Ascending aorta (tissue), 2 donors: ENCODE measurements at places on chromosomes 4 and X.

- no peaks in the 10 kb centered on the region for H3K4me1 ChIP-seq
- no peak overlapping the region for H3K4me3 ChIP-seq
- H3K27ac ChIP-seq, result no peak overlapping the region
- no peak for DNase-seq
- no peaks in the 10 kb centered on the region for H3K36me3 ChIP-seq
- H3K27me3 ChIP-seq, result no peaks in the 10 kb centered on the region
These were observed 20.1 kb upstream of the TET2 start for GRCh38 chr4:105126311-105127169.

- no peaks in the 10 kb centered on the region for H3K4me1 ChIP-seq
- no peak overlapping the region for H3K4me3 ChIP-seq
- DNase-seq, result no peak
- no peaks in the 10 kb centered on the region for H3K27me3 ChIP-seq
- H3K27ac ChIP-seq, result no peak overlapping the region
These were observed 323.2 kb downstream of the DHRSX start for GRCh38 chrX:2177541-2177940.

DNA sequence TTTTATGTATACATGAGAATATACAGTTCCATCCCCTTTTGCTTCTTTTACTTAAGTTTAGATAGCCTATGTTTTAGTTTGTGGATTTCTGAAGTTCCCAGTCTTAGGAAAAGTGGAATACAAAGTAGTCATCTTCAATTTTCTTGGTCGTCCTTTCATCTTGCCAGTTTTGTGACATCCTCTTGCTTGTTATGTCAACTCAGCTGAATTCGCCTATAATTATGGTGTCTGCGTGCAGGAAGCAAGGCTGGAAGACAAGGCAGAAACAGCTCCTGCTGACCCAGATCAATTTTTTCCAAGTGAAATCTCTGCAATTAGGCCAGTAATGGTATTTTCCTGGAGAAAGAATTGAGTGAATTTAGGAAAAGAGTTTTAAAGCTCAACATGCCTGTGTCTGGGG, 28.1 kb upstream of the NYX start:
- H3K27me3 ChIP-seq, result no peaks in the 10 kb centered on the region
- H3K4me3 ChIP-seq, result no peak overlapping the region
- H3K27ac ChIP-seq, result no peak overlapping the region
- H3K4me1 ChIP-seq, result no peaks in the 10 kb centered on the region

DNA sequence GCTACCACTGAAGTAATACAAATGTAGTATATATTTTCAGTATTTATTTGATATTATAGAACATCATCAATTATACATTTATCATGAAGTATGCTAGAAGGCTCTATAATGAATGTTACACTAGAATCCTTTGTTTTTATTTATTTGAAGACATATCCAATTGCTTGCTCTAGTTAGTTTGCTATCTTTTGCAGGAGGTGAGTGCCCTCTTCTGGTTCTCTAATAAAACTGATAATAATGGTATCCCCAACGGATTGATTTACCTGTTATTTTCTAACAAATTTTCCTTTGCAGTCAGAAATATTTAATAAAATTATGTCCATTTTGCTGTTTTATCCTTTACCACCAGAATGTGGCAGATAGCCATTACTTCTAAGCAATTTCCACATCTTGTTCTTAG, 274.3 kb upstream of the TACR3 start:
- H3K27ac ChIP-seq, result no peak overlapping the region
- no peak overlapping the region for H3K4me3 ChIP-seq
- no peaks in the 10 kb centered on the region for H3K36me3 ChIP-seq
- no peaks in the 10 kb centered on the region for H3K27me3 ChIP-seq
- no peak for DNase-seq

DNA sequence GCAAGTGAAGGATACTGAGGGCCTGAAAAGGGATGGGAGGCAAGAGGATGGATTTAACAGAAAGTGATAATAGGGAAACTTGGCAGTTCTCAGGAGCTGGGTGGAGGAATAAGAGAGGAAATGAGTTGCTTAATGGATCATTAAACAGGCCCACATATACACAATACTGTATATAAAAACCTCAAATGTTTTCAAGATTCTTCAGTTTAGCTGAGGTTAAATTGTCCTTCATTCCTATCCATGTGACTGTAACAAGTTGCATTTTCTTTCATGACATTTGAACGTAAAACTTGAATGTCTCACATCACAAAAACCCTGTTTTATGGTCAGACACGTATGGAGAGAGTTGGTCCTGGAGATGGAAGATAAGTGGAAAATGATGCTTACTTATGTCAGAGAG, 76.5 kb upstream of the PLAC8 start:
- no peak overlapping the region for H3K27ac ChIP-seq
- H3K4me3 ChIP-seq, result no peak overlapping the region
- no peaks in the 10 kb centered on the region for H3K36me3 ChIP-seq
- H3K27me3 ChIP-seq, result no peaks in the 10 kb centered on the region
- no peaks in the 10 kb centered on the region for H3K4me1 ChIP-seq

- no peaks in the 10 kb centered on the region for H3K36me3 ChIP-seq
- H3K27ac ChIP-seq, result no peak overlapping the region
- no peaks in the 10 kb centered on the region for H3K4me1 ChIP-seq
- no peak for DNase-seq
- no peak overlapping the region for H3K4me3 ChIP-seq
These were observed 38.9 kb upstream of the MAMLD1 start for GRCh38 chrX:150324035-150324728.

DNA sequence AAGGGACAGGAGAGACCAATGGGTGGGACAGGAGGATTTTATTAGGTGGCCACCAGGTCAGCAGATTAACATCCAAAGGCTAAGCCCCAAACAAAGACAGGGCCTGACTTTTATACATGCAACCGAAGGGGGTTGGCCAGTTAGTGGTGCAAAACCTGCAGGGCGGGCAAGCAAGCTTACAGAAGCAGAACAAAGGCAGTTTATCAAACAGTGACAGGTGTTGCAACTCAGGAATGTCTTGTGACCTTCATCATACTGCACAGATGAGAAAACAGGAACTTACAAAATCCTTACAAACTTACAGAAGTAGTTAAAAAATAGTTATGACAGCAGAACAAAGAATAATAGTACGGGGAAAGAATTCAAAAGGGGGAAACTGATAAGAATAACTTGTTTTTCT, 708.1 kb downstream of the GLUD2 start:
- DNase-seq, result no peak
- no peaks in the 10 kb centered on the region for H3K27me3 ChIP-seq
- H3K27ac ChIP-seq, result no peak overlapping the region
- no peaks in the 10 kb centered on the region for H3K36me3 ChIP-seq
- no peaks in the 10 kb centered on the region for H3K4me1 ChIP-seq

GRCh38 chrX:113929004-113929403, 654.9 kb upstream of the HTR2C start:
- DNase-seq, result no peak
- no peaks in the 10 kb centered on the region for H3K27me3 ChIP-seq
- no peaks in the 10 kb centered on the region for H3K4me1 ChIP-seq
- H3K4me3 ChIP-seq, result no peak overlapping the region
- no peak overlapping the region for H3K27ac ChIP-seq

DNA sequence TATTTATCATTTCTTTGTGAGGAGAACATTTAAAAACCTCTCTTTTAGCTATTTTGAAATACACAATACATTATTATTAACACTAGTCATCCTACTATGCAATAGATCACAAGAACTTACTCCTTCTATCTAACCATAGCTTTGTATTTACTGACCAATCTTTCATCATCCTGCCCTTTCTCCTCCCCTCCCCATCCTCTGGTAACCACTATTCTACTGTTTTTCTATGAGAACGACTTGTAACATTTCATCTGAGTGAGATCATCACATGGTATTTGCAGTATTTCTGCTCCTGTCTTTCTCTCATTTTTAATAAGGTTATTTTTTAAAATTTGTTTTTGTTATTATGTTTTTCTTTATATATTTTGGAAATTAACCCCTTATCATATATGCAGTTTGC, 331.8 kb downstream of the TEX13C start:
- H3K36me3 ChIP-seq, result no peaks in the 10 kb centered on the region
- no peak overlapping the region for H3K27ac ChIP-seq
- no peak overlapping the region for H3K4me3 ChIP-seq
- no peaks in the 10 kb centered on the region for H3K27me3 ChIP-seq
- H3K4me1 ChIP-seq, result no peaks in the 10 kb centered on the region

GRCh38 chr4:100016191-100016590, 66.1 kb upstream of the H2AZ1 start:
- no peak overlapping the region for H3K4me3 ChIP-seq
- H3K4me1 ChIP-seq, result no peaks in the 10 kb centered on the region
- H3K27ac ChIP-seq, result no peak overlapping the region
- H3K27me3 ChIP-seq, result no peaks in the 10 kb centered on the region
- no peak for DNase-seq

GRCh38 chr4:165982934-165983333, 109.9 kb downstream of the TLL1 start:
- no peaks in the 10 kb centered on the region for H3K27me3 ChIP-seq
- H3K4me3 ChIP-seq, result no peak overlapping the region
- H3K36me3 ChIP-seq, result no peaks in the 10 kb centered on the region
- H3K27ac ChIP-seq, result no peak overlapping the region

DNA sequence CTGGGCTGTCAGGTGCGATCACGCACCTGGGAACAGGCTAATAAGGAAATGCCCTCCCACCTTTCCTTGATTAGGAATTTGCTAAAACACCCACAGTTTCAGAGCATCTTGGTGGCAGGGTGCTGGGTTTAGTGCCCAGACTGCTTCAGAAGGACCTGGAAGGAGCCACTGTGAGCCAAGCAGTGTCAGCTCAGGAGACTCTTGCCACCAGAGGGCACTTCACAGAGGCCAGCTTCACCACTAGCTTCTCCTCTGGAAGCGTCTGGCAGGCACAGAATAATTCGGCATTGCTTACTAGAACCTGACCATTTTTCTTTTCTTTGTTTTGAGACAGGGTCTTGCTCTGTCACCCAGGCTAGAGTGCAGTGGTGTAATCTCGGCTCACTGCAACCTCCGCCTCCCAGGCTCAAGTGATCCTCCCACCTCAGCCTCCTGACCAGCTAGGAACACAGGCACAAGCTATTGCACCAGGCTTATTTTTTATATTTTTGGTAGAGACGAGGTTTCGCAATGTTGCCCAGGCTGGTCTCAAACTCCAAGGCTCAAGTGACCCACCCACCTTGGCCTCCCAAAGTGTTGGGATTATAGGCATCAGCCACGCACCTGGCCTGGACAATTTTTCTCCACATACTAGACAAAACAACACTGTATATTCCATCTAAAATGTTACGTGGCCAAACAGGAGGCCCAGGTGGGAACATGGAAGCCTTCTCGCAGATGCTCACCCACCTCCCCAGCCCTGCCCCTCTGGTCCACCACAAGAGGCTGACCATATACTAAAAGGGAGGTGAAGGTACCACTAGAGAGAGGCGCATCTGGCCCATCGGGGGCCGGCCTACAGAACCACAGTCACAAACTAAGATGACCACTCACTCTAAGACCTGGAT, 14.1 kb downstream of the NOP14 start:
- H3K27me3 ChIP-seq, result no peaks in the 10 kb centered on the region
- no peaks in the 10 kb centered on the region for H3K4me1 ChIP-seq
- H3K36me3 ChIP-seq, result peaks cover 84% of the 10 kb centered on the region
- DNase-seq, result no peak
- H3K27ac ChIP-seq, result no peak overlapping the region

DNA sequence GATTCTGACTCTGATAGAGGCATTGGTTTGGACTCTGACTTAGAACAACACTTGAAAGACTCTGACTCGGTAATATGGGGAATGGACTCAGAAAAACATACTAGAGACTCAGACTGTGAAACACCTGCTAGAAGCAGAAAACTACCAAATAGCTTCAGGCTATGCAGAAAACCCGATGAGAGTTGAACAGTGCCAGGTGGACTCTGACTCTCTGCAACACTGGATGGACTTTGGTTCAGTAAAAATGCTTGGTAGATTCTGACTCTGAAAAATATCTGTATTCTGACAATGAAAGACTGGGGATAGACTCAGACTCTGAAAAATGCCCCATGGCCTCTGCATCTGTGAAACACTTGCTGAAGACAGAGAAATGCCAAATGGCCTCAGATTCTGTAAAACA, 215.1 kb upstream of the HDX start:
- H3K36me3 ChIP-seq, result no peaks in the 10 kb centered on the region
- DNase-seq, result no peak

DNA sequence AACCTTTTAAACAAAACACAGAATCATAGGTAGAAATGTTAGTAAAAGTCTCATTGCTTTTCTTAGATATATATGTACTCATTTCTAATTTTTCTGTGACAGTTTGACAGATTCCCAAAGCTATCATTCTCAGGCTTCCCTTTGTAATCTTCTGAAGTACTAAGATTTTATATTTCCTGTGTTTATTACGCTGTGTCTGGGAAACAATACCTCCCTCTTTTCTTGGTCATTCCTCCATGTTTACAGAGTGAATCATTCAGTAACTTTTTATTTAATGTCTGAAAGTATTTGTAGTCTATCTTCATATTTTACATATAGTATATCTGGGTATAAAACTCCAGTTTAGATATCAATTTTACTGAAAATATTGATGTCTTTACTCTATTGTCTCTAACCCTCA, 1826.3 kb upstream of the IGFBP7 start:
- H3K36me3 ChIP-seq, result no peaks in the 10 kb centered on the region
- no peak overlapping the region for H3K27ac ChIP-seq
- H3K4me1 ChIP-seq, result no peaks in the 10 kb centered on the region

GRCh38 chr4:144715230-144715629, 69.3 kb downstream of the HHIP start:
- no peaks in the 10 kb centered on the region for H3K4me1 ChIP-seq
- H3K4me3 ChIP-seq, result no peak overlapping the region
- H3K36me3 ChIP-seq, result no peaks in the 10 kb centered on the region
- no peaks in the 10 kb centered on the region for H3K27me3 ChIP-seq
- no peak for DNase-seq

- H3K36me3 ChIP-seq, result no peaks in the 10 kb centered on the region
- no peaks in the 10 kb centered on the region for H3K27me3 ChIP-seq
- no peaks in the 10 kb centered on the region for H3K4me1 ChIP-seq
- no peak for DNase-seq
- no peak overlapping the region for H3K27ac ChIP-seq
These were observed 7.5 kb downstream of the TSC22D3 start for GRCh38 chrX:107768051-107768450.

DNA sequence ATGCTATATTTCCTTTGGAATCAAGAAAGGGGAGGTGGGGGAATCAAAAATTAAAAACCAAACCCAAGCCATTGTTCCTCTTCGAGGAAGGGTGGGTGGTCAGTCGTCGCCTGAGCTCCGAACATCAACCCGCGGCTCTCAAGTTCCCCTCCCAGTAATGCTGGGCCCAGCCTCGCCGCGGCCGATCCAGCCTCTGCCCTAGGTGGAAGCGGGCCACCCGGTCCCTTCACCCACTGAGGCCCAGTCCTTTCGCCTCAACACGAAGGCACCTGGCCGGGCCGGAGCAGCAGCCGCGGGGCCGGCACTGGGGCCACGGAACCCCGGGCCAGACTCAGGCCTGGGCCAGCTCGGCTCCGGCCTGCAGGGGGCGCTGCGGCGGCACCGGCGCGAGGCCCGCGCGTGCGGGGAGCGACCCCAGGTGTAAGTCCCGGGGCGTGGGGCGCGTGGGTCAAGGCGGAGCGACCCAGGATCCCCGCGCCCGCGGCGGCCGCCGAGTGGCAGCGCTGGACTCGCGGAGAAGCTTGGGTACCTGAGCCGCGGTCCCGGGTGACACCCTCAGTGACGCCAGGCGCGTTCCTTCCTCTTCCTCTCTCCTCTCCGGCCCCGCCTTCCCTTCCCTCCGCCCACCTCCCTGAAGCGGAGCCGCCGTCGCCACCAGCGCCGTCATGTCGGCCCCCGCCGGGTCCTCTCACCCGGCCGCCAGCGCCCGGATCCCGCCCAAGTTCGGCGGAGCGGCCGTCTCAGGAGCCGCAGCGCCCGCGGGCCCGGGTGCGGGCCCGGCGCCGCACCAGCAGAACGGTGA, at the start of gene SEC24B:
Gene SEC24B, plus strand, starts transcription at position 611 of the 802 bp plus-strand sequence. Its CDS starts 55 bp downstream, at position 666.
- H3K36me3 ChIP-seq, result no peaks in the 10 kb centered on the region
- no peaks in the 10 kb centered on the region for H3K27me3 ChIP-seq
- peak within 1 kb of the TSS; percentile 86 for H3K4me3 ChIP-seq
